ENCODE measurements at places on chromosomes 2 and 18.

- no peak for DNase-seq
Observed at GRCh38 chr2:67898595-67898994, 164.2 kb downstream of the C1D start.

DNA sequence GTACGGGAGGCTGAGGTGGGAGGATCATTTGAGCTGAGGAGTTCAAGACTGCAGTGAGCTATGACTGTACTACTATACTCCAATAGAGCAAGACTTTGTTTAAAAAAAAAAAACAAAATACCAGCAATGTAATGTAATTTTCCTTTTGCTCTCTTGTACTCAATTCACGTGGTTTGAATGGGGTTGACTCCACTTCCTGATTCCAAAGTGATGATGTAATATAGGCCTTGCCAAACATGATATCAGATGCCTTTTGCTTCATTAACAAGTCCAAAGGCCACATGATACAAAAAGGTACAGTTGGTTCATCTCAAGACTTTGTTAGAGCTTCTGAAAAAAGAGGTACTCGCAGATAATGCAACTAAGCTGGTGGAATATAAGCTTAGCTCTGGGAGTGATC, 321.8 kb downstream of the ZEB2 start:
- DNase-seq = no peak

- no peak for DNase-seq
Observed at GRCh38 chr2:150127995-150128394, 359.5 kb downstream of the RND3 start.

GRCh38 chr2:220377482-220378155, 750.2 kb downstream of the SLC4A3 start:
- DNase-seq = no peak

GRCh38 chr2:70986499-70987189, 8.0 kb downstream of the TEX261 start:
- no peak for DNase-seq

DNA sequence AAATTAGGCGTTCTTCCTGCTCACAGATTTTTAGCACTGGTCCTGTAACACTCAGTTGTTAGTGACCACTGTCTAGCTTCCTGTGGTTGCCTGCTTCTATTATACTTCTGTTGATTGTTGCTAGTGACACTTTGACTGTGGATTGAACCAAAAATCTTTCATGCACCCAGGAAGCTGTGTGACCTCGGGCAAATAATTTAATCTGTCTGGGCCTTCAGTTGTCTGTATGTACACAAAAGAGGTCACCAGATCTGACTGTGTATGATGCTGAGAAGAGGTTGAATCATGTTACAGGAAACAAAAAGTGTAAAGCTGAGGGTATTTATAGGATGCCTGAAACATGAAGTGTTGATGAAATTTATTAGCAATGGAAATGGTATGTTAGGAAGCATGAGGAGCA, 12.7 kb downstream of the ICOS start:
- no peak for DNase-seq

Data from stimulated activated CD4-positive, alpha-beta T cell treated with anti-CD3 and anti-CD28 coated beads, TNF-alpha, amount 100 ng/mL, for 4 hours (primary cell).